A549 treated with dexamethasone at 1 μM for 4 hours (cell line): ENCODE measurements at places on chromosomes 2 and 18. TPM values are rescaled to one million over a fixed set of nuclear protein-coding genes. Genes with fewer than 3 reads are reported as not detected.

Gene ALPP
- 14.4 to 22.1 TPM (median 20.3 TPM) in 5 replicates for total RNA-seq

Gene MBD5
- total RNA-seq = 5.4 to 7.4 TPM (median 5.8 TPM) in 5 replicates

Gene GYPC
- not detected in 5 replicates for total RNA-seq

Gene OTOS
- not detected in 5 replicates for total RNA-seq

Gene PAX8
- total RNA-seq = 0.60 to 1.0 TPM (median 0.80 TPM) in 5 replicates
